Activated CD4-positive, alpha-beta T cell treated with anti-CD3 and anti-CD28 coated beads, Interleukin-2, amount 10 ng/mL, durations not matched to agents 7 days and 5 days (primary cell): ENCODE measurements at places on chromosomes 6 and 20. TPM values are rescaled to one million over a fixed set of nuclear protein-coding genes. Genes with fewer than 3 reads are reported as not detected.

MATN4 gene
- 0.17 TPM for total RNA-seq

SLC17A1 gene
- total RNA-seq, result not detected

GHRH gene
- total RNA-seq, result not detected

HLA-DOB gene
- 2.4 TPM for total RNA-seq

IL17A gene
- total RNA-seq, result 0.62 TPM

SYNDIG1 gene
- total RNA-seq, result not detected

KHDRBS2 gene
- total RNA-seq, result not detected

TEAD3 gene
- 0.07 TPM for total RNA-seq

GPSM3 gene
- total RNA-seq, result 282 TPM

ULBP2 gene
- 0.50 TPM for total RNA-seq

CNBD2 gene
- 5.0 TPM for total RNA-seq

CLVS2 gene
- total RNA-seq, result not detected

KIF6 gene
- not detected for total RNA-seq

SEL1L2 gene
- not detected for total RNA-seq

ZGPAT gene
- total RNA-seq, result 37.3 TPM

RTN4IP1 gene
- 5.4 TPM for total RNA-seq

SCP2D1 gene
- not detected for total RNA-seq

GNMT gene
- total RNA-seq, result 1.3 TPM

GATA5 gene
- total RNA-seq, result not detected

NRN1 gene
- total RNA-seq, result 7.0 TPM

SIRPB2 gene
- total RNA-seq, result not detected

ADTRP gene
- 2.5 TPM for total RNA-seq

VWA7 gene
- total RNA-seq, result 5.2 TPM

POU5F1 gene
- total RNA-seq, result not detected

STAU1 gene
- 57.8 TPM for total RNA-seq

C6orf163 gene
- total RNA-seq, result 2.3 TPM

HMGCLL1 gene
- not detected for total RNA-seq

UST gene
- total RNA-seq, result 0.50 TPM

NOTCH4 gene
- 0.20 TPM for total RNA-seq

FOXA2 gene
- not detected for total RNA-seq

PRIM2 gene
- total RNA-seq, result 37.7 TPM

ZFP57 gene
- total RNA-seq, result not detected

ZBP1 gene
- 28.3 TPM for total RNA-seq

MCM3 gene
- total RNA-seq, result 190 TPM

NKAIN4 gene
- not detected for total RNA-seq

METTL24 gene
- total RNA-seq, result not detected

SIGLEC1 gene
- total RNA-seq, result not detected

FAM210B gene
- 8.4 TPM for total RNA-seq

CYB5R4 gene
- total RNA-seq, result 26.8 TPM

AKIRIN2 gene
- total RNA-seq, result 42.1 TPM

LHFPL5 gene
- total RNA-seq, result not detected

SLC12A5 gene
- 0.87 TPM for total RNA-seq

TFAP2C gene
- not detected for total RNA-seq
